NCI-H345 (cell line): ENCODE measurements at places on chromosomes 6 and 20.

DNA sequence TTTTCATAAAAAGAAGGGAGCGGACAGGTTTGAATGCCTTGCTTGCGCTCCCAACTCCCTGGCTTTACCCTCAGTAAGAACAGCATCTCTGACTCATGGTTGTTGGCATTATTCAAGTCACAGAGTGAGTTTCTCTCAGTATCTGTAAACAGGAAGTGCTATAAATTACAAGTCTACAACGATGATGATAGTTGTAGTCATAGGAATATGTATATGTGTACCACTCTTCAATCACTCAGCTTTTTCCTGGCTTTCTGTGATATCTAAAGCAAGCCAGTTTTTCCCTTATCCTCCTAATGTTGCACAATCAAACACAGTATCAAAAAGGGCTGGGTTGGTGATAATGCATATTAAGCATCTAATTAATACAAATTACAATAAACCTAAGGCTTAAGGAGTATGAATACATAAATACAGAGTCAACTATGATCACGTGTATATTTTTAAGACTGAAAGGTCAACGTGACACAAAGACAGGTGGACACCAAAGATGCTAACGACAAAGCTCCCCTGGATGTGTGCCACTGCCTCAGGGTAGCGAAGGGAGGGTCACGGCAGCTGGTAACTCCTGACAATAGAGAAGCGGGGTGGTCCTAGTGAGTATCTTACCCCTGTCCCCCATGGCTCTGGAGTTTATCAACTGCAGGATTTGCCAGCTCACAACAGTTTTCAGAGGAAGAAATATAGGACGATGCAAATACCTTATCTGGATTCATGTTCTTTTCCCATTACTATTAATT is 202.8 kb downstream of the BTBD9 start:
- no peak for DNase-seq

DNA sequence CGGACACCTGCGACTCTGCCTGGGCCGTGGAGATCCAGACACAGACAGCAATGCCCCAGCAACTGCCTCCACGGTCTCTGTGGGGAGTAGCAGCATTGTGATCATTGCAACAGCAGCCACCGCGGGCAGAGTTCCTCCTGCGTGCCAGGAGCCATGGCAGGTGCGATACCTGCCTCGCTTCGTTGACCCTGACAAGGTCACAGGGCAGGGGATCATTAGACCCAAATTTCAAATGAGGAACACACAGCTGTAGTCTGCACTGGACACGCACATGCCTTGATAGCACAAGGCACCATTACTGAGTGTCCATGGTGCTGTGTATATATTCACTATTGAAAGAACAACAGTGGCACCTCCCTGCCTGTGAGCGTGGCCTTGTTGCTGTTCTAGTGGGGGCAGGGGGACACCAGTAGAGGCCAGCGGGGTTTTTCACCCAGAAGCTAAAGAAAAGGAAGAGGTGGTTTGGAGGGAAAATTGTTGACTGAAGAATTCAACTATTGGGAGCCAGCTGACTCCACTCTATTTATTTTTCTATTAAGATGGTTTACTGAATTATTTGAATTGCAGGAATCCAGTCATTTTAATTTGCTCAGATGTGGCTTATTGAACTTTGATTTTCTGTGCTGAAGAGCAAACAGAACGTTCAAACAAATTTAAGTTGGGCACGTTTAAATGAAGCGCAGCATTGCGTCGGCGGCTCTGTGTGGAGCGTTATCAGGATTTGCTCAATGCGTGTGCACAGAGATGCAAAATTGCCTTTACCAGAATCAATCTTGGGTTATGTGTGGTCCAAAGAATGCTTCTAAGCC is 60.2 kb upstream of the RPS6KA2 start:
- DNase-seq: no peak

DNA sequence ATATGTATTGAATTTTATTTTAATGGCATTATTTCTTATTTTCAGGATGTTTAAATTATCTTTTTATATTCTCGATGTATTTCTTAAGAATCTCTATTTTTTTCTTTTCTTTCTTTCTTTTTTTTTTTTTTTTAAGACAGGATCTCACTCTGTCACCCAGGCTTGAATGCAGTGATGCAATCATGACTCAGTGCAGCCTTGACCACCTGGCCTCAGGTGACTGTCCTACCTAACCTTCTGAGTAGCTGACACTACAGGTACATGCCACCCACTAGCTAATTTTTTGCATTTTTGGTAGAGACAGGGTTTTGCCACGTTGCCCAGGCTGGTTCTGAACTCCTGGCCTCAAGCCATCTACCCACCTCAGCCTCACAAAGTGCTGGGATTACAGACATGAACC is 143.8 kb upstream of the LAMA2 start:
- no peak for DNase-seq

DNA sequence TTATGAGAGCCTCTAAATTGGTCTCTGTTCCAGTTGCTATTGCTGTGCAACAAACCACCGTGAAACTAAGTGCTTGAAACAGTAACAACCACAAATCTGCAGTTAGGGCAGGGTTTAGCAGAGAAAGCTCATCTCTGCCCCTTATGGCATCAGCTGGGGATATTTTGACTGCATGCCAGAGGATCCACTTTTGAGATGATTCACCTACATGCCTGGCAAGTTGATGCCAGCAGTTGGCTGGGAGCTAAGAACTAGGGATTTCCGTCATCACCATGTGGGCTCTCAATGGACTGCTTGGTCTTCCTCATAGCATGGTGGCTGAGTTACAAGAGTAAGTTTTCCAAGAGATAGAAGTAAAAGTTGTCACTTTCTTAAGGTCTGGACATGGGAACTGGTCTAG is 35.1 kb downstream of the PLCB4 start:
- no peak for DNase-seq

DNA sequence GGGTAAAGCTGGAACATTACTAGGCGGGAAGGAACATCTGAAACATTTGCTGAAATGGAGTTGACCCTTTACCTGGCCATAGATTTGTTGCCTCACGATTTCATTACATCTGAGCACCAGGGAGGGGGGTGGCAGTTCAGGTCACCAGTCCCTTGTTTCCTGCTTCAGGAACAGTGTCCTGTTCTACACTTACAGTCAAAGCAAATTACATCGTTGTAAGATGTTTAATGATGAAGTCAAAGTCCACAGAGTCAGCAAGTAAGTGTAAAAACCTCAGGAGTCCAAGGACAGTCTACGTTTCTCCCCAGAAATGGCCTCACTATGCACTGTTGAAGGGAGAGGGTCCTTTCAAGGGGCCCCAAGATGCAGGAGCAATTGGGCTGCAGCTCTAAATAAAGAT is 8.9 kb upstream of the MICB start:
- no peak for DNase-seq

- DNase-seq: no peak
Measured at GRCh38 chr20:46034039-46034438, 5.0 kb downstream of the SLC12A5 start.

DNA sequence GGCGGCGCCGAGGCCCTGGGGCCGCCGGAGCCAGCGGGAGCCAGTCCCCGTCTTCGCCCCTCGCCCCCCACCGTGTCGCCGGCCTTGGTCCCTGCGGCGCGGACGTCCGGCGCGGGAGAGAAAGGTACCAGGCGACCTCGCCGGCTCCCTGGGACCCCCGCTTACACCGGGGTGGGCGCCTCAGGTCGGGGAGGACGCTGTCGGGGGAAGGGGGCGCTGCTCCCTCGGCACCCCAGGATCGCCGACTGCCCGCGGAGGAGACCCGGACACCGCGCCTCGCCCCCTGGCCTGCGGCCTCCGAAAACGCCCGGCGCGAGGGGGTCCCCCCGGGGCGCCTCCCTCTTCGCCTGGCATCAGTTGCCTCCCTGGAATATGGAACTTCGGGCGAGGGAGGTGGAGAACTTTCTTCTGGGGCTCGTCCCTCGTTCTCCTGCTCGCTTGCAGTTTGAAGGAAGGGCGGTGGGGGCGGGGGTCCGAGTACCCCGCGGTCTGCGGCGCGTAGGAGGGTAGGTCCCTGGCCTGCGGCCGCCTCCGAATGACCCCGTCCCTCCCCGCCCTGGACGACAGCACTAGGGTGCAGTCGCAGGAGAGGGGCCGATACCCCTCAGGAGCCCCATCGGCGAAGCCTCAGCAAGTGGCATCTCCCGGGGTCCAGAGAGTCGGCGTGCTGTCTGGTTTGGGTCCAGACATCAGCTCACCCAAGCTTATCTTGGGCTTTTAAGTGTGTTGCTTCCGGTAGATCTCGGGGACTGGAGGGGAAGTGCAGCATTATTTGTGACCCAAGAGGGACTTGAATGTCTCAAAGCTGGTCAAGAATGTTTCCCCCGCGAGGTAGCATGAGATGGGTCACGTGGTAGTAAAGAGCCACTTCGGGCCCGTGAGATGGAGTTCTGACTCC is 549 bp downstream of the ANKRD6 start:
- DNase-seq: no peak

GRCh38 chr20:41261790-41262717 is 55.5 kb downstream of the ZHX3 start:
- no peak for DNase-seq

DNA sequence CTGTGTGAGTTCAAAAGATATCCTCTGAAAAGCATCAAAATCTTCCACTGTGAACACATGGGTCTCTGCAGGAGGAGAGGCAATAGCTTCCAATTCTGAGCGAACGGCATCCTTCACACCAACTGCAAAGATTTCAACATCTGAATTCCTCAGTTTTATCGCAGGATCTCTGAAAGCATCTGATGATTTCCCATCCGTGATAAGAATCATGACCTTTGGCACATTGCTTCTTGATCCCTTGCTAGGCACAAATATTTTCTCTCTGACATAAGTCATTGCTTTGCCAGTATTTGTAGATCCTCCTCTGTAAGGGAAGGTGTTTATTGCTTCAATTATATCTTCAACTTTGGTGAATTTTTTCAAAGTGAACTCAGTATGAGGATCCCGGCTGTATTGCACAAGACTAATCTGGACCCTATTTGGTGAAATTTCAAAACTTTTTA is 22.7 kb downstream of the COL12A1 start:
- DNase-seq: no peak

DNA sequence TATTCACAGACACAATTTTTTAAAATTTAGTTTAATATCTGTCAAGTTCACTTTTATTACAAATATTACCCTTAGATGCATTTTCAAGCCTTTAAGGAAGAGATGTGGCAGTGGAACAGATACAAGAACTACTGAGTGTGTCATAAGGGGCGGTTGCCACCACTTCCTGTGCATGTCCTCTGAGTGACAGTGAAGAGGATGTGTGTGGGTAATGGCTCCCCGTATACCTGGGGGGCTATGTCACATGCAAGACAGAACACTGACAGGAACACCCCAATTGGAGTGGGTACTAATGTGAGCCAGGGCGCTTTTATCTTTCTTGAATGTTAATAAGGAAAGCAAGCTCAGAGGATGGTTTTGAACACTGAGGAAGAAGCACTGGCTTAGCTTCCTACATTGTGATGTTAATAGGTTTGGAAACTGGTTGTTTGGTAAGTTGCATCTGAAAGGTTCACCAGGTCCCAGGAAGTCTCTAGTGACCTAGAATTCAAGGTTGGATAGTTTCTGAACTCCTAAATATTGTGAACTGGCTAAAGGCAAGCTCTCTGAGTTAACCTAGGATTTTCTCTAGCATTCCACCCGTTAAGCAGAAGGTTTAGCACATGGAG is 83.4 kb upstream of the ASF1A start:
- no peak for DNase-seq

DNA sequence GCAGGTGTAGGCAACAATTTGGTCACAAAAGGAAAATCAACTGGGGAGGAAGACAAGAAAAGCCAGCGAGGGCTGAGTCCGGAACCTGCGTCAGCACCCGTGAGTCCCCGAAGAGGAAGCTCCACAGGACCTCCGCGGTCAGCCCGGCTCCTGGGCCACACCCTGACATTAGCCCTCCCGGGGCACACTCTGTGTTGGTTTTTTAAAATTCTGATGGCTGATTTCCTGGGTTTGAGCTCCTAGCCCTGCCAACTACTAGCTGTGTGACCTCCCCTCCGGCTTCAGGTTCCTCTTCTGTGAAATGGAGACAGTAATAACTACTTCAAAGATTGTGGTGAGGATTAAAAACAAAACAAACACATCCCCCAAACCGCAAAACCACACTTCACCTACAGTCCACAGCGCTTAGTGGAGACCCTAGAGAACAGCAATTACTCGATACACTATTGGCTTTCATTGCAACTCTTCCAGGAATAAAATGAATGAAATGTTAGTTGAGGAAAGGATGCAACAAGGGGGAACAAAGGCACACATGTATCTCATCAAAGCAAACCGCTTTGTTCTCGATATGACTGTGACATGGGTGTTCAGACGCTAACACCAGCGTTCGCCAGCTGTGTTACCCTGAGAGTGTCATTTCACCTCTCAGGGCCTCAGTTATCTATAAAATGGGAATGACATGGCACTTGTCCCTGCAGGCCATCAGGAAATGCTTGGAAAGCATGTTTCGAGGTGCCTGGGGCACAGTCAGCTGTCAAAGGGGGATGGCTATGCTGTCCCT is 985 bp downstream of the ZBP1 start:
- no peak for DNase-seq

- DNase-seq: no peak
Measured at GRCh38 chr6:14660806-14661579, 543.4 kb downstream of the CD83 start.

DNA sequence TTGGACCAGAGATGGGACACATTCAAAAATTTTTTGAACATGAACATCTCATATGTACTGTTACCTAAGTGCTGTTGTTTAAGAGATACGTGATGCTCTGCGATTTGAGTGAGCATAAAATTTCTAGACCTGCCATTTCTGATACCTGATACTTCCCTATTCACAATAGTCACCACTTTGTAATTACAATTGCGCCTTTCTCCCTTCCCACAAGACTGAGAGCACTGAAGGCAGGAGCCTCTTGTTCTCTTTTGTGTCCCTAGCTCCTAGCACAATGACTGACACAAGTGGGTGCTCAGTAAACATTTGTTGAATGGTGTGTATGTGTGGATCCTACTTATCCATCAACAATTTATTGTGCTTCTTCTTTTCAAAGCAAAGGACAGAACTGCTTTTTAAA is 92.8 kb upstream of the TMEM30A start:
- peak; percentile 77 for DNase-seq
